T1000 (cell line): ENCODE measurements at places on chromosomes 2 and 18.

DNA sequence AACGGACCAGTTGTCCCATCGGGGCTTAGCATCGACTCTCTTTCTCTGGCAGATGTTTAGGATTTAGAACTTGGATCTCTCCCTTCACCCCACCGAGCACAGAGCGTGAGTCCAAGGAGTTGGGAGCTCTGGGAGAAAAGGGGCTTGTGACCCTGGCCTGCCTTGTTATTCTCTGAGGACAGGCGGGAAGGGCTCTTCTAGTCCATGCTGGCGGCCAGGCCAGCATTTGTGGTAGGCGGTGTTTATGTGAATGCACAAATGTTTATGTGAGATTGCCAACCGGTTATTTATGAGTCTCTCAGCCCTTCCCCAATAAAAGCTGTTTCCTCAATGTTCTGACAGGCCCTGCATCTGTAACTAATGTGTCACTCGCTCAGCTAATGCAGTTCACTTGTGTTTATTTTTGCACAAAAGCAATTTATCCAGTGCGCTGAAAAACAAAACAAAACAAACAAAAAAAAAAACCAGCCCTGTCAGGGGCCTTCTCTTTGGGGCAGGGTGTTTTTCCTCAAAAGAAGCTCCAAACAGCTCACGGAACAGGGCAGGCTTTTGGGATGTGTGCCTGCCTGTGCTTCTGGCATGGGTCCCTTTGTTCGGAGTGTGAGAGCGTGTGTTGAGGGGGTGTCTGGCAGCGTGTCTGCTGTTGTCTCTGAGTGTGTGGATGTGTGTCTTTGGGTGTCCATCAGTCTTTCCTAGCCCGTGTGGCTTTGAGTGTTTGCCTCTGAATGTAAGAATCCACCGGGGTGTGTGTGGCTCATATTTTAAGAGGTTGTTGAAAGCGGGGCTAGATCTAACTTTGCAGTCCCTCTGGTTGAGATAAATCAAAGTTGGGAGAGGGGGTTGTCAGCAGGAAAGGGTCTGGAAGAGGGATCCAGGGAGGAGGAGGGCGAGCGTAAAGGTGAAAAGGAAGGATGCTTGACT lies 52.8 kb upstream of the HAAO start:
- no peak for DNase-seq

DNA sequence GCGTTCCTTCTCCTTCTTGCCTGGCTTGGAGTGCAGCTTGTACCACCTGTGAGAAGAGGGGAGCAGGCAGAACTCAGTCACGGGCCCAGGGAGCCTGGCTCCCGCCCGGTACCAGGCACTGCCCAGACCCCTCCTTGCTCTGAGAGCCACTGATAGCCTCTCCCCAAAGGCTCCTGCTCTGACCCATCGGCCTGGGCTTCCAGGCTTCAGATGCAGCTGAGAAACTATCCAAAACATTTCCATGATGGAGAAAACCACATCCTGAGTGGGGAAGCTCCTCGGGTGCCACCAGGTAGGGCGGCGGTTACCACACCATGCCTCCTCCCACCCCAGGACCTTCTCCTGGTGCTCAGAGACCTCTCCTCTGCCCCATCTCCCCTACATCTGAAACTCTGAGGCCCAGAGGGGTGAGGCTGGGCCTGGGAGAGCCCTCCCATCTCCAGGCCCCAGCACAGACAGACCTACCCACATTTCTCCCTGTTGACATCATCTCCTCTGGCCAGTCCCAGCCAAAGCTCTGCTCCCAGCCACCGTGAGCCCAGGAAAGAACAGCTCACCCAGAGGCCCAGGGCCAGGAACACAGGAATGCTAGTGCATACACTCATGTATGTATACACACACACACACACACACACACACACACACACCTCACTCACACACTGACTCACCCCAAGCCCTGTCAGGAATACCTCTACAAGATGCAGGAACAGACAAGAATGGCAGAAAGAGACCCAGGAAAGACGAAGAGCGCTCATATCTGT lies 17.9 kb upstream of the SFXN5 start:
- peak; percentile 83 for DNase-seq

DNA sequence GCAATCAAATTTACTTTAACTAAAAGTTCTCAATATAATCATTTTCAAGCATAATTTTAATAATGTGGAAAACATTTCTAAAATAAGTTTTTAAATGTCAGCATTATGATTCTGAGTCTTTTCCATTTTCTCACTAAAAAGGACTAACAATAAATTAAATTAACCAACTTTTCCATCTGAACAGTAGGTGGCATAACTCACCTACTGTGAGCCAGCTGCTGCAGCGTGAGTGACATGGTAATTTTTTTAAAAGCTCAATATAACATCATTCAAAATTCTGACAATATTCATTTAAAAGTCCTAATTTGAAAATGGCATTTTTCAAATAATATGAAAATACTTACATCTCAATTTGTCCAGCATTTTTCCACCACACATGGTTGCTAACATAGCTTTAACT lies 66.5 kb downstream of the DTNB start:
- no peak for DNase-seq

GRCh38 chr18:74331404-74331803 lies 15.8 kb downstream of the C18orf63 start:
- no peak for DNase-seq

DNA sequence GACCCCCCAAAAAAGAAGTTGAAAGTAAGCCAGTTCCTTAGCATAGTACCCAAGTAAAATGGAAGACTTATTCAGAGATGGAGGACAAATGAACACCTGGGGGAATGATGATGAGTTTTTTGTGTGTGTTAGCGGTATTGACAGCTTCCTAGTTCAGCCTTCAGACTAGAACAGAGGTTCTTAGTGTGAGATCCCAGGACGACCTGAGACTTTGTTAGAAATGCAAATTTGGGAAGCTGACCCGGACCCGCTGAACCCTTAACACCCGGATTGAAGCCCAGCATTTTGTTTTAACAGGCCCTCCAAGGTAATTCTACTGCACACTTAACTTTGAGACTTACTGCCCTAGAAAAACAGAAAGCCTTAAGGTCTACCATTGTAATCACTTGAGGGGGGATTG lies 20.3 kb downstream of the SPOPL start:
- no peak for DNase-seq

DNA sequence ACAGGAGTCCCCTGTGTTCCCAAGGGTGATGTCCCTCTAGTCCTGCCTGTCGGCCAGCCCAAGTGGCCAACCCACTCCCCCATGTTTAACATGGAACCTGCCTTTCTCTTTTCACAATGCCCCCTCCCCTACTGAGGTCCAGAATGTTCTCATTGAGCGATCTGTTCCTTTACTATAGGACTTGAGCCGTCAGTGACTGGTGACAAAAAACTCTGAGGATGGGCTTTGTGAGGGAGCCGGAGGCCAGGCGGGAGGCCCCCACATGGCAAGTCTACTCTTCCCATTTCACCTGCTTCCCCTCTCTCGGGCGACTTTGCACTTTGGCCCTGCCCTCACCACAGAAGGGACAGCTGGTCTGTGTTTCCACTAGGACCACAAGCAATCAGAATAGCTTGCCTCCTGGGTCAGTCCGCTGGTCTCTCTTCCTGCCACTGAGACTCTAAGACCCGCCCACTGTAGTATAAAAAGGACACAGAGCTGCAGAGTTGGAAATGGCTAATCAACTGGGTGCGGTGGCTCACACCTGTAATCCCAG lies 146.5 kb upstream of the RAB12 start:
- no peak for DNase-seq

GRCh38 chr2:9627310-9627709 lies 3.5 kb downstream of the YWHAQ start:
- DNase-seq: no peak

DNA sequence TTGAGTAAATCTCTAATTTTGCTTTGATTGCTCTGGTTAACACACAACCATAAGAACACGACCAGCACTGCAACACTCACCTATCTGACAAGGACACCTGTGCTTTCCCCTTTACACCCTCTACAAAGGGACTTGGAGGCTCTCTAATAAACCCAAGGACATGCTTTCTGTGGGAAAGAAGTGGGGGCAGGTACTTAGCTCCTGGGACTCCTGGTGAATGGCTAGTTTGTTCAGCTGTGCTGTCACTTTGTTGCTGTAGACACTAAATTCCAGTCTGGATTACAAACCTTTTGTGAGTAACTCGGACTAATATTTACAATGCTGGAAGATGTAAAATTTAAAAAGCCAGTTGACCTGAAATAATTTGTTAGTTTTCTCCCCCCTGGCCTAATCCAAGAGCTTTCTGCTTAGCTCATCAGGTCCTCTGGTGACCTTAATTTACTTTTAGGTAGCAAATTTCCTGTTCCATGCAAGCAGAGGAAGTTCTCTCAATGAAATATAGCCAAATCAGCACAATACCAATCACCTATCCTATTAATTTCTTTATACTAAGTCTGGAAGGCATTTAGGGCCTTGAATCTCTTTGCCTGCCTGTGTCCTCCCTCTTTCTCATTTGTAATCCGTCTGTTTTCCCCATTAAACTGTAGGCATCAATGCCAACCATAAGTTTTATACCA lies 67.5 kb downstream of the PLCL1 start:
- no peak for DNase-seq

DNA sequence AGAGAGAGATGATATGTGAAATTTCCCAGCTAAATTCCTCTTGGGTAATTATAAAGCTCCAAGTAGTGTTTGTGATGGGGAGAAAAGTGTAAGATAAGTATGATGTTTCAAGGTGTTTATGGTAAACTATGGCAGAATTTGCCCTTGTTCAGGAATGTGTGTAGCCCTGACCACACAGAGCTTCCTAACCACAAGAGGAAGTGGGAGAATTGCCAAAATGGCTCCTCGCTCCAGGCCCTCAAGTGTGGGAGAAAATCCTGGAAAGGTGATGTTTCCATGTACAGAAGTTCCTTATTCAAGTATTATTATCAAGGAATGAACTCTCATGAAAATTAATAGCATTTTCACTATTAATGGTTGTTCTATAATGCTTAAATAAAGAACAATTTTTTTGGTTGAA lies 878.3 kb downstream of the TDRD15 start:
- DNase-seq: no peak

DNA sequence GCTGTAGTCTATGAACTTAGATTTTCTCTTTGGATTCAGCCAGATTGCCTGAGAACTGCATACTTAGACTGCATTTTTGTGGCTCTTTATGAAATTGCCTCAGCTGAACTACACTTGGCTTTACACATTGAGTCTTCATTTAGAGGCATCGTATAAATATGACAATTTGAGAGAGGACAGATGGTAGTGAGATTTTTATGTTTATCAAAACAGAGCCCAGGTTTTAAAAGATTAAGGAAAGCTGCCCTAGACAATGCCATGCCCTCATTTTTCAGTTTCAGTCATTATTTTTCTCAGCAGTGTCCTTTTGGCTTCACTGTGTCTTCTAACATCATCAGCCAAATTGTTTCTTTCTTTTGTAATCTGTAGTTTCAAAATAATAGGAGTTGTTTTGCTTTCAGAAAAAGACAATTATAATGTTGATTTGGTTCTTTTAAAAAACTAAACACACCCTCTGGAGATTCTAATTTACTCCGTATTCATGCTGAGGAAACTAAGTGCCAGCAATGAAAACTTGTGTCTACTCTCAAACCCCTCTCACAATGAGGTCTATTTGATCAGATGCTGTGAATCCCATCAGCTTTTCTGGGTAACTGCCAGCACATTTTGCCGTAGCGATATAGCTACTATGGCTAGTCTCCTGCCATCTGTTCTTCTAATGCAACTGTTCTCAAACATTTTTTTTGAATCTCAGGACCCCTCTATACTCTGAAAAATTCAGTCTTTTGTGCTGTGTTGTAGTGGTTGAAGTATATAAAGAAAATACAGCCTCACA lies 46.2 kb downstream of the TWSG1 start:
- no peak for DNase-seq

DNA sequence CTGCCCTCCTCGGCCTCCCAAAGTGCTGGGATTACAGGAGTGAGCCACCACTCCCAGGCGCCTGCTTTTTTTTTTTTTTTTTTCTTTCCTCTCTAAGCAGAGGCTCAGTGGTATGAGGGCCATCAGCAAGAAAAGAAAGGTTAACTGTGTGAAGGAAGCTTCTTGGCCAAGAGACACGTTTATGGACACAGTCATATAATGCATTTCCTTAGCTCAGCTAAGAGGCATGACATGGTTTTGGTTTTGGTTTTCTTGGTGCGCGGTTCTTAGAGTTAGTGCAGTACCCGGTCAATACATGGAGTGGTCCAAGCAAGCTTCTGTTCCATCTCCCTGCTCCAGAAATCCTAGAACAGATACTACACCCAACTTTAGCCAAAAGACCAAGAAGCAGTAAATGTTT lies 42.6 kb downstream of the RALBP1 start:
- no peak for DNase-seq

GRCh38 chr2:168819050-168819715 lies 16.7 kb downstream of the NOSTRIN start:
- no peak for DNase-seq
